Activated CD4-positive, alpha-beta T cell treated with anti-CD3 and anti-CD28 coated beads, Interleukin-2, amount 50 U/mL, for 48 hours (primary cell): ENCODE measurements at places on chromosomes 12 and 14.

DNA sequence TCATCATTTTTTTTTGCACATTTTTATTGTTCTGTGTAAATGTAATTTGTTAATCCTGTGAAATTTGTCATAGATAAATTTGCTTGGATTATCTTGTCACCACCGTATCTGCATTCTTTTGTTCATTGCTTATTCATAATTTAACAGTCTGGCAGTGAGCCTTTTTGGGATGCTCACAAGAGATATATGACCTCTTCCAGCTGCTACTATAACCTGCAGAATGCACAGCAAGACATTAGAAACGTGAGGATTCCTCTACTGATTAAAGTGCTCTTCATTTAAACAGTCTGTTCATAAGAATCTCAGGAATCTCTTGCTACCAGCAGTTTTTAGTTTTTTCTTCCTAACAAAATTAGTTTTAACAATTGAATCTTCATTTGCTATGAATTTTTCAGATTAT is 9.1 kb downstream of the NPAS3 start:
- DNase-seq, result no peak

- no peak for DNase-seq
Measured at GRCh38 chr14:24376448-24377070, 8.6 kb downstream of the NFATC4 start.

- DNase-seq, result peak; percentile 36
Measured at GRCh38 chr12:54306925-54307741, 6.3 kb upstream of the NFE2 start.

- DNase-seq, result no peak
Measured at GRCh38 chr12:52729147-52729546, 25.8 kb upstream of the KRT77 start.

- DNase-seq, result no peak
Measured at GRCh38 chr14:59455411-59455810, 9.8 kb downstream of the GPR135 start.

- DNase-seq, result no peak
Measured at GRCh38 chr14:83883732-83884131, 1646.2 kb upstream of the FLRT2 start.

- no peak for DNase-seq
Measured at GRCh38 chr14:61179061-61179690, 102.0 kb downstream of the TMEM30B start.

GRCh38 chr14:80275208-80275850 is 64.0 kb upstream of the DIO2 start:
- no peak for DNase-seq

- DNase-seq, result no peak
Measured at GRCh38 chr12:58026426-58026825, 85.1 kb downstream of the ATP23 start.

GRCh38 chr12:54658306-54659264 is 10.4 kb upstream of the DCD start:
- peak; percentile 60 for DNase-seq

DNA sequence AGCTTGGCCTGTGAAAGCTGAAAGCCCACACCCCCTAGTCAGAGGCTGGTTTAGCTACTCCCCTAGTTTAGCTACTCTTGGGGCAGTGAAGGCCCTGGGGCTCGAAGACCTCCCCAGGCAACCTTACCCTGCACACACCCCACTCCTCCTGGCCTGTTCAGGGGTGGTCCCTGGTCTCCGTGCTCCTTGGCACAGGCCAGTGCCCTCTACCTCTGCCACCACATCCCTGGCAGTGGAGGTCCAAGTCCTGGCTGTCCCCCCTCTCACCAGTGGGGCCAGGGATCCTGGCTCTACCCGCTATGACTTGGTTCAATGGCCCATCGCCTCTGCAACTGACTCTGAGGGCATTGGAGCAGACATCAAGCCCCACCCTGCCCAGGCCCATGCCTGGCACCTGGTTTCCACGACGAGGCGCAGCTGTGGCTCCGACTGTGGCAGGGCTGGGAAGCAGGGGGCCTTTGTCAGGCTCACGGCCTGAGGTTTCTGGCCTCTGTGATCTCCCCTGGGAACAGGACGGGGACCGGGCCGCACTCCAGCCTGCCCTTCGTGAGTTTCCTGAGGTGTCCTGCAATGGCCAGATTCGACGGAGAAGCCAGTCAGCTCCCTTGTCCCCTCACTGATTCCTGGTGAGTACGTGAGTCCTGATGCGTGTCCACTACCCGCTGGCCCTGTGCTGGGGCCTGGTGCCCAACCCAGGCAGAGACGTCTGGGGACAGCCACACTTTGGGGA is 5.7 kb downstream of the TMEM121 start:
- no peak for DNase-seq

- no peak for DNase-seq
Measured at GRCh38 chr14:36690311-36691040, 28.8 kb downstream of the PAX9 start.

DNA sequence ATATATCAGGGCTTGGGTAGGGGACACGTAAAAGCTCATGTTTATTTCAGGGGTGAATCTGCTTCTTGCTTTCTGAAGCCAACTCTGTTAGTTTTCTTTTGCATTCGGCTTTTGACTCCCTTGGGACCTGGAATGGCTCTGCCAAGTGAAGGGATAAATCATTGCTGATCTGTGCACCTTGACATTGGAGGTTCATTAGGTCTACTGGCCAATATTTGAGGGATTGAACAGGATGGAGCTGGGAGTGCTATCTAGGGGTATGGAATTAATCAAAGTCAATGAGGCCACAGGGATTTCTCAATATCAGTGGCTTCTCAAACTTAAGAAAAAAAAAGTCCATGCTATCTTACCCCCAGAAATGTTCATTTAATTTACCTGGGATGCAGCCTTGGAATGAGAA is 203.5 kb upstream of the RMST start:
- no peak for DNase-seq
